Activated T-cell treated with anti-CD3 and anti-CD28 coated beads, Interleukin-2, amount 50 U/mL, for 4 hours (primary cell): ENCODE measurements at places on chromosomes 16 and 17. TPM values are rescaled to one million over a fixed set of nuclear protein-coding genes. Genes with fewer than 3 reads are reported as not detected.

EME1 gene
- total RNA-seq, result 12.6 TPM

WNT3 gene
- 0.08 TPM for total RNA-seq

C17orf78 gene
- total RNA-seq, result not detected

FAM234A gene
- total RNA-seq, result 17.3 TPM

PRR29 gene
- total RNA-seq, result 0.16 TPM

SDK2 gene
- total RNA-seq, result 0.08 TPM

DNAI2 gene
- total RNA-seq, result not detected

DBNDD1 gene
- total RNA-seq, result 1.2 TPM

RHBDL1 gene
- 0.52 TPM for total RNA-seq

FAM171A2 gene
- 0.24 TPM for total RNA-seq

NOG gene
- 0.37 TPM for total RNA-seq

STH gene
- total RNA-seq, result not detected

STX8 gene
- total RNA-seq, result 37.5 TPM

PRKCB gene
- 41.4 TPM for total RNA-seq

ZFPM1 gene
- total RNA-seq, result 17.3 TPM

NUPR1 gene
- 0.28 TPM for total RNA-seq

SLC5A10 gene
- total RNA-seq, result not detected

ADAP2 gene
- 1.4 TPM for total RNA-seq

FBF1 gene
- 12.1 TPM for total RNA-seq

KRT14 gene
- not detected for total RNA-seq

SLFN14 gene
- not detected for total RNA-seq

YBX2 gene
- total RNA-seq, result not detected

PRSS33 gene
- total RNA-seq, result 0.13 TPM

QPRT gene
- total RNA-seq, result 2.1 TPM

CIAPIN1 gene
- 75.9 TPM for total RNA-seq

KCNH6 gene
- not detected for total RNA-seq

CDC6 gene
- total RNA-seq, result 94.0 TPM

ABCA3 gene
- total RNA-seq, result 2.4 TPM

CDH13 gene
- not detected for total RNA-seq
